ENCODE measurements at places on chromosomes 1 and 21. TPM values are rescaled to one million over a fixed set of nuclear protein-coding genes. Genes with fewer than 3 reads are reported as not detected.

DNA sequence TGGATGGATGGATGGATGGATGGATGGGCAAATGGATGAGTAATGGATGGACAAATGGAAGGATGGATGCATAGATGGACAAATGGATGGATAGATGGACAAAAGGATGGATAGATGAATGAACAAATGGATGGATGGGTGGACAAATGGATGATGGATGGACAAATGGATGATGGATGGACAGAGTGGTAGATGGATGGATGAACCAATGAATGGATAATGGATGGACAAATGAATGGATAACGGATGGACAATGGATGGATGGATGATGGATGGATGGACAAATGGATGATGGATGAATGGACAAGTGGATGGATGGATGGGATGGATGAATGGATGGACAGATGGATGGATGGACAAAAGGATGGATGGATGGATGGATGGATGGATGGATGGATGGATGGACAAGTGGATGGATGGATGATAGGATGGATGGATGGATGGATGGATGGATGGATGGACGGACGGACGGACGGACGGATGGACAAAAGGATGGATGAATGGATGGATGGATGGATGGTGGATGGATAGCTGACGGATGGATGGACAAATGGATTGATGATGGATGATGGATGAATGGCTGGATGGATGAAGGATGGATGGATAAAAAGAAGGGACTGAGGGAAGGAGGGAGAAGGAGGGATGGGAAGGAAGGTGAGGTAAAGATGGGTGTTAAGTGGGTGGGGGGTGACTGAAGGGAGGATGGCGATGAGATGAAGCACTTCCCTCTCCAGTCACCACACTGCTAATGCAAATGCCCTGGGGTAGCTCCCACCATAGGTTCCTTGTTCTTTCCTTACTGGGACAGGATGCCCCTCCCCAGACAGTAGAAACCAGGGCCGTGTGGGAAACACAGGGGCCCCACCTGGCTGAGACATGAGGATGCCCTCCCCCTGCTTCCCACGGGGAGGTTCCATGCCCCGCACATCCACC, 29.8 kb downstream of the CHD5 start:
- H3K36me3 ChIP-seq, result no peaks in the 10 kb centered on the region
- no peak for DNase-seq
- no peak overlapping the region for H3K27ac ChIP-seq

GRCh38 chr1:226862890-226863289, 7.5 kb upstream of the PSEN2 start:
- H3K4me1 ChIP-seq, result no peaks in the 10 kb centered on the region
- no peak overlapping the region for H3K4me3 ChIP-seq
- no peaks in the 10 kb centered on the region for H3K36me3 ChIP-seq
- no peak for DNase-seq
- H3K27me3 ChIP-seq, result no peaks in the 10 kb centered on the region
- H3K27ac ChIP-seq, result no peak overlapping the region

DNA sequence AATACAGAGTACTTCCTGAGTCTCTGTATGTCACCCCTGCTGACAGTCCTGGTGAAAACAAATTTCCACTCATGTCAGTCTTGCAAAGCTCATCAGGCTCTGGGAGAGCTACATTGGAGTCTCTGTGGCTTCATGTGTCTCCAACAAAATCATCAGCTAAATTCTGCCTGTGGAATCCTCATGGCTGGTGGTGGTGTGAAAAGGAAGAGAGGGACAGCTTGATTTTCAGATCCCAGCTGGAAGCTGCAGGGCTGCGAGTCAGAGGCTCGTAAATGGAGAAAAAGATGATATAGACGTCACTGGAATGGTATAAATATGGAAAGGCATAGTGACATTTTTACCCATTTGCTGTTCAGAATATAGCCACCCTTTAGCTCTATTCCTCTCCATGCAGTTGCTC, 150.2 kb downstream of the ASTN1 start:
- no peak for DNase-seq
- H3K27me3 ChIP-seq, result no peaks in the 10 kb centered on the region
- H3K4me1 ChIP-seq, result no peaks in the 10 kb centered on the region
- H3K27ac ChIP-seq, result no peak overlapping the region
- H3K36me3 ChIP-seq, result no peaks in the 10 kb centered on the region
- no peak overlapping the region for H3K4me3 ChIP-seq

GRCh38 chr1:162904579-162904978, 43.6 kb upstream of the CCDC190 start:
- no peaks in the 10 kb centered on the region for H3K27me3 ChIP-seq
- H3K4me3 ChIP-seq, result no peak overlapping the region
- no peak for DNase-seq
- no peaks in the 10 kb centered on the region for H3K4me1 ChIP-seq

DNA sequence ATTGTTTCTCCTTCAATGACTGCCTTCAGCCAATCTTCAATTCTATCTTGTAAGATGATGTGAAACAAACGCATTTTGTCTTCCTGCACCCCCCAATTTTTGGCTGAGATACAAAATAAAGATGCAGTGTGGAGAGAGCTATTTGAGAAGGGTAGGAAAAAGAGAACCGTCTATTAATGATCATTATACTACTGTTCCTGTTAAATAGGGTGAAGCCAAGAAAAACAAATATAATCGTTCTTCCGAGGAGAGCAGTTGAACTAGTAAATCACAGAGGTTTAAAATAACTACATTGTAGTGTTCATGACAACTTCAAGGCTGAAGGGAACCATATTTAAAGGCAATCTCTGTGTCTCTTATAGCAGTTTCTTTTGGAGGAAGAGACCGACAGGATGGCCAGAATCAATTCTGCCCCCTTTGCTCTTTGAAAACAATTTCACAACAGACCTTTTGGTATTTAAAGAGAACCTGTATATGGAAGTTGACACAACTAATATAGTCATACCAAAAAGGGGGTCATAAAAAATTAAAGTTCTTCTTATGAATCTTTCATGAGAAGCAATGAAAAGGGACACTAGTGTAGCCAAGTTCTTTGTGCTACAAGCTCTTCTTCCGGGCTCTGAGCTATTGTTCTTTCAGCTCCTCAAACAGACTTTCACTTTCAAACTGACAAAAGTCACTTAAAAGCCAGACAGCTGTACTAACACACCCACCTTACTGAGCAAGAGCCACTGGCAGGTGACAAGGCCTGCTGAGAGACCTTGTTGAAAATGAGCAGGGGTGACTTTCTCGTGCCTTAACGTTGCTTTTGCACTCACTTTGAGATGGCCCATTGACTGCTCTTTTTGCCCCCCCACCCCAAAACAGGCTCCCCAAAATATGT, 30.9 kb downstream of the PROX1 start:
- H3K36me3 ChIP-seq, result no peaks in the 10 kb centered on the region
- no peak overlapping the region for H3K27ac ChIP-seq
- no peak overlapping the region for H3K4me3 ChIP-seq

GRCh38 chr1:160844447-160845232, 18.0 kb downstream of the CD244 start:
- no peaks in the 10 kb centered on the region for H3K27me3 ChIP-seq
- no peak overlapping the region for H3K27ac ChIP-seq
- H3K4me3 ChIP-seq, result no peak overlapping the region
- H3K36me3 ChIP-seq, result no peaks in the 10 kb centered on the region
- H3K4me1 ChIP-seq, result no peaks in the 10 kb centered on the region
- no peak for DNase-seq

GRCh38 chr1:199102239-199102638, 463.4 kb downstream of the PTPRC start:
- H3K27ac ChIP-seq, result no peak overlapping the region
- H3K4me1 ChIP-seq, result no peaks in the 10 kb centered on the region
- DNase-seq, result no peak
- H3K27me3 ChIP-seq, result no peaks in the 10 kb centered on the region
- no peak overlapping the region for H3K4me3 ChIP-seq

DNA sequence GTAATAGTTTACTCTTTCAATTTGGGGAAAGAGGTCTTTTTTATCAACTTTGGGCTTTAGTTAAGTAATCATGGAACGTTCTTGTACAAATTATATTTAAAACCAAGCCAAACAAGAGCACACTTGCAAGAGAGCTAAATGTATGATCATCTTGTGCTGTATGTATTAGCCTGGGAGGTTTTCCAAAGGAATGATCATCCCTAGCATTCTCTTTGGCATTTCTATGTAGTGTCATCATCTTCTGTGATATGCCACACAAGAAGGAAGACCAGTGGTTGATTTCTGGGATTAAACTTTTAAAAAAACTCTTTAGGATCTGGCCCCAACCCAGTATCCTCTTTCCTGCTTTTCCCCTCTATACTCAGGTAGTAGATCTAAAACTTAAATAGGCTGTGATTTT, 38.4 kb upstream of the KCNQ4 start:
- H3K36me3 ChIP-seq, result peaks cover 70% of the 10 kb centered on the region
- no peak overlapping the region for H3K4me3 ChIP-seq
- H3K27ac ChIP-seq, result no peak overlapping the region

DNA sequence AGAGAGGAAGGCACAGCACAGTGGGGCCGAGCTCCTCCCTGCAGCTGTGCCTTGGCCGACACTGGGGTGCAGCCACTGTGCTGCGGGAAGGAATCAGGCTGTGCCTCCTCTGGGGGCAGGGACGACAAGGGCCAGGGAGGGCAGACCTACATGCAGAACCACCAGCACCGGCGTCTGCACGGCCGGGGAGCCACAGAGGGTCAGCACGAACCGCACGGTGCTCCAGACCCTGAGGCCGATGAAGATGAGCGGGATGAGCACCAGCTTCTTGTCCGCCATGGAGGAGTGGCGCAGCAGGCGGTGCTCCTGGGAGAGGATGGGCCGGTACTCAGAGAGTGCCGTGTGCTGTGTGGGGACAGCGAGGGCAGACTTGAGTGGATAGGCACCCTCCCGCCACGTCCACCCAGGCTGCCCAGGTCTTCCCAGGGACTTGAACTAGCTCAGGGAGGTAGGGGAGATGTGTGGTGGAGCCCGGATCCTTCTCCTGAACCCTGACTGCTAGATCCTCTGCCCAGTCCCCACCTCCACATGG, 23.5 kb downstream of the GPR157 start:
- H3K4me3 ChIP-seq, result no peak overlapping the region
- H3K27me3 ChIP-seq, result no peaks in the 10 kb centered on the region
- peaks cover 41% of the 10 kb centered on the region for H3K36me3 ChIP-seq
- DNase-seq, result no peak
- peaks cover 2% of the 10 kb centered on the region for H3K4me1 ChIP-seq

DNA sequence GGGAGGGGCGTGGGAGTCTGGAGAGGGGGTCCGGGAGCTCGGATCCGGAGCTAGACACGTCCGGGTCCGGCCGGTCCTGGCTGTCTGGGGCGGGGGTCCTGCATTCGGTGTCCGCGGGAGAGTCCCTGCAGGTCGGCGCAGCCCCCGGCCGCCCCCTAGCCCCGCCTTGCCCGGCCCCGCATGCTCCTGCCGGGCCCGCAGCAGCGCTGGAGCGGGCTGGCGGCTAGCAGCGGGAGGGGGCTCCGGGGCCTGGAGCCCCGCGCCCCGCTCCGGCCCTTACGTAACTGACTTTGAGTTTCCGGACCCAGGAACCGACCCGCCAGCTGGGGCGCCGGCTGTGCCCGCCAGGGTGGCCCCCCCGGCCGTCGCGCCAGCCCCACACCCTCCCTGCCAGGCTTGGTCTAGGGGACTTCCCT, 26.9 kb upstream of the EPB41 start:
- H3K4me1 ChIP-seq, result peaks cover 43% of the 10 kb centered on the region
- peak; percentile 63 for DNase-seq
- peak overlapping the region; percentile 95 for H3K4me3 ChIP-seq

DNA sequence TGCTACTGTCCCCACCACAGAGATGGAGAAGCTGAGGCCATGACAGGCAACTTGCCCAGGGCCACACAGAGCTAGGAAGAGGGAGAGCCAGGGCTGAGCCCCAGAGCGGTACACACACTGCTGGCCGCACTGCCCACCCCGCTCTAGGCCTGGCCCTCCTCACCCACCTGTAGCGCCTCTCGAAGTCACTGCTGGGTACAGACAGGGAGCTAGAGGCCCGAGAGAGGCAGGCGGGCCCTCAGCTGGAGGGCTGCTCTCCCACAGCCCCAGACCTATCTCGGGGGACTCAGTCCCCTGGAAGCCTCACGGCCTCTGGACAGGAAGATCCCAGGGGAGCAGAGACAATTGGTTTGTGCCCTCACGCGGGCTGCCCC, 17.3 kb upstream of the PLEKHG5 start:
- no peak overlapping the region for H3K27ac ChIP-seq
- no peaks in the 10 kb centered on the region for H3K36me3 ChIP-seq
- H3K4me1 ChIP-seq, result no peaks in the 10 kb centered on the region
- H3K27me3 ChIP-seq, result no peaks in the 10 kb centered on the region
- DNase-seq, result no peak

- no peak overlapping the region for H3K4me3 ChIP-seq
- DNase-seq, result no peak
- no peaks in the 10 kb centered on the region for H3K4me1 ChIP-seq
- H3K27ac ChIP-seq, result no peak overlapping the region
These were observed 17.9 kb downstream of the VWA5B1 start for GRCh38 chr1:20308569-20308968.

DNA sequence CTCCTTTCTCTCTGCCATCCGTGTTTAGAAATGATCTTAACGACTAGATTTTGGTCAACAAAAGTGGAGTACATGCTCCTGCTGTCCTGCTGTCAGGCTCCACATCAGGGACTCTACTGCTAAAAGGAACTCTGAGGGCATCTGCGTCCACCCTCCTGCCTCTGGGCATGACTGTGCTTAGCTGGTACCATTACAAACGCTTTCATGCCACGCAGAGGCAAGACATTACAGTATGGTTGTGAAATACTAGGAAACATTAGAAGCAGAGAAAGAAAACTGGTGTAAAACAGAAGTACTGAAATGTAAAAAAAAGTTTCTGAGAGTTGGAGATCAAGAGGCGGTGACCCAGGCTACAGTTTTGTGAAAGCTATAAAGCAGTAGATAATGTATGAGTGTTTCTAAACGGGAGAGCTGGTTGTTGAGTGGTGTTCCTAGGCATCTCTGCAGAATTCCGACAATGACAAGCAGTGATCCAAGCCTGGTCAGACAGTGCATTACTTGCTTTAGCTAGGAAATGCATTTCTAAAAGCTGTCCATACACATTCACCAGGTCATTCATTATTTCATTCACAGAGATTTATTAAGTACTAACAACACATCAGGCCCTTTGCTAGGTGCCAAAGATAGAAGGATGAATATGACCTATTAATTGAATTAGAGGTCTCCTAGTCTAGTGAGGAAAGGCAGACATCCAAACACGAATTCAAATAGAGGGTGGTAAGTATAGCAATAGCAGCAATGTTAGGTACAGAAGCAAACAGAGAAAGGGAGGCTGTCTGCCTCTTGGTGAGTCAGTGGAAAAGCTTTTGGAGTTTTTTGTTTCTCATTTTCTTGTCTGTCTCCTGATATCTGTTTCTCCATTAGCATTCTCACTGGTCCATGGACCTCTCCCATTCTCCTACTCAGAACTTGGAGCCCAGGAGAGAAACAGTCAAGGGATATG, 401.9 kb downstream of the LMO4 start:
- DNase-seq, result no peak
- H3K36me3 ChIP-seq, result no peaks in the 10 kb centered on the region
- no peak overlapping the region for H3K4me3 ChIP-seq
- H3K4me1 ChIP-seq, result no peaks in the 10 kb centered on the region

Gene RBM8A
- 109 TPM for total RNA-seq

Gene IVL
- 0.24 TPM for total RNA-seq

Gene EIF4G3
- total RNA-seq, result 43.0 TPM

Gene LAD1
- 35.3 TPM for total RNA-seq

Gene RPTN
- not detected for total RNA-seq

Gene MOV10
- total RNA-seq, result 72.3 TPM

Gene SAMD11
- 2.2 TPM for total RNA-seq

Gene UBL4B
- total RNA-seq, result not detected

Gene S100A5
- total RNA-seq, result not detected

Gene EDARADD
- 0.89 TPM for total RNA-seq

Gene SPATA46
- total RNA-seq, result not detected

Gene ANGPTL1
- total RNA-seq, result 12.3 TPM

Data from lower lobe of right lung (tissue), 2 donors.